ENCODE measurements at places on chromosomes 5 and 9. TPM values are rescaled to one million over a fixed set of nuclear protein-coding genes. Genes with fewer than 3 reads are reported as not detected.

DNA sequence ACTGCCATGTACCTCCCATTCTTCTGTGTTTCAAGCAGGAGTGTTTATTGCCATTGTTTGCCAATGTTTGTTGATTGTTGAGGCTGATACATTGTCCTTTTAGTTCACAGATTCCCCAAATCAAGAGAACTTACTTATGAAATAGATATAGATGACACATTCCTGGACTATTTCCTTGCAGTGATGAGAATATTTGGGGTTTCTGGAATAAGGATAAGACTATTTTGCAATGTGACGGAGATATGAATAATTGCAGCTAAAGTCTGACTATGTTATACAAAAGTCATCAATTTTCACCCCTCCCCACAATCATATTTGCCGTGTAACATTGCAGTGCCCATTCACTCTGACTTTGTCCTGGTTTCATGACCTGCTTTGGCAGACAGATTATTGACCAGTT, 460.8 kb downstream of the CDH10 start:
- DNase-seq: no peak

GRCh38 chr5:66993448-66993847, 203.2 kb downstream of the CD180 start:
- DNase-seq: no peak

DNA sequence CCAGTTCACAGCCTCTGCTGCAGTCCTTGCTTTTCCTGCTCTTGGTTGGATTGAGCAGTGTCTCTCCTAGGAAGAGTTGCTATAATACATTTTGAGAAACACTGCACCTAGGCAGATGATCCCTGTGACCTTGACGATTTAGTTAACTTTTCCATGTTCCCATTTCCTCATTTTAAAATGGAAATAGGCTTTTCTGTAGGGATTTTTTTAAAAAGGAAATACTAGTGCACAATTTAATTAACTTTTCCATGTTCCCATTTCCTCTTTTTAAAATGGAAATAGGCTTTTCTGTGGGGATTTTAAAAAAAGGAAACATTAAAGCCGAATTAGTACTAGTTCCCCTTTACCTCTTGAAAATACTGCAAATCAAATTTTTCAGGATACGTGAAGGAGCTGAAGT, 4.7 kb downstream of the ATP6V0E1 start:
- no peak for DNase-seq

GRCh38 chr5:126384985-126385384, 38.2 kb upstream of the GRAMD2B start:
- DNase-seq: no peak

DNA sequence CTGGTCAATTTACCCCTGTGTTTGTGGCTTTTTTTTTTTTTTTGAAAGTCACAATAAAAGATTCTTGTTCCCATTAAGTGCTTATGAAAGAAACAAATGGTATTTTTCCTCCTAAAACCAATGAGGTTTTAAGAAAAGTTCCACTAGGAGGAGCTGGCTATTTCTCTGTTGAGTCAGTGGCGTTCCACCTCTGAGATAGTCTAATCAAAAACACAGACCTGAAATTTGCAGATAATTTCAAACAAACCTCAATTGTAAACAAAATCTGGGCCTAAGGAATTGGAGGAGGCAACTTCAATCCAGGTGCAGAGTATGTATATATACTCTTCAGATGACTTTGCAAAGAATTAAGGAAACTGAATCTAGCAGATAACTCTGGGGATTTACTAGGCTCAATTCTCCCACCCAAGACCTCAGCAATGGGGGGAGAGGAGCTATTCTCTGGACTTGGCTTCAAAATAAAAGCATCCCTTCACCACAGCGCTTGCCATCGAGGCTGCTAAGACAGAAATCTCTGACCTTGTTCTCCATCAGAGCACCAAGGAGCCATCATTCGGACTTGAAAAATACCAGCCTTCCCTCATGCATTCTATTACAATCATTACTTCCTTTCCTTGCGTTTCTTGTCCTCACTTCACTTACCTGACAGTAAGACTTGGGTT, 52.4 kb downstream of the FANCC start:
- no peak for DNase-seq

- peak; percentile 26 for DNase-seq
Observed at GRCh38 chr5:60806591-60807243, 37.4 kb downstream of the ELOVL7 start.

DNA sequence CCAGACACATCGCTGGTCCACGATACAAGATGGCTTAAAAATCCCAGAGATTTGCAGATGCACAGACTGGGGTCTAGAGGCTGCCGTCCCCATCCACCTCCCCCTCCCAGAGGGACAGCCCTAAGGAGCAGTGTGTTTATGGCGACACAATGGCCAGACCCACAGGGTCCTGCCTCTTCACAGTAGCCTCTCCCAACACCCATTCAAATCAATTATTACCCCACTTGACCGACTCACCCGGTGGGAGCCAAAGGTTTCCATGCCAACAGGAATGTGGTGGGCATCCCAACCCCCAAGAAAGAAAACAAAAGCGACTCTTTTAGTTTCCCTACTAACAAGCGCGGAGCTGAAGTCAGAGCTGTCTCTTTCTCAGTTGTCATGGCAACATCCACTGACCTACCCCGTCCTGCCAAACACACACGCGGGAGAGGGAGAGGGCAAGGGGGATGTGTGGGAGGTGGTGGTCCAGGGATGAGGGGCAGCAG, 209.0 kb downstream of the TTLL11 start:
- DNase-seq: no peak

Gene PIK3R1
- 10.1 TPM for total RNA-seq

DNA sequence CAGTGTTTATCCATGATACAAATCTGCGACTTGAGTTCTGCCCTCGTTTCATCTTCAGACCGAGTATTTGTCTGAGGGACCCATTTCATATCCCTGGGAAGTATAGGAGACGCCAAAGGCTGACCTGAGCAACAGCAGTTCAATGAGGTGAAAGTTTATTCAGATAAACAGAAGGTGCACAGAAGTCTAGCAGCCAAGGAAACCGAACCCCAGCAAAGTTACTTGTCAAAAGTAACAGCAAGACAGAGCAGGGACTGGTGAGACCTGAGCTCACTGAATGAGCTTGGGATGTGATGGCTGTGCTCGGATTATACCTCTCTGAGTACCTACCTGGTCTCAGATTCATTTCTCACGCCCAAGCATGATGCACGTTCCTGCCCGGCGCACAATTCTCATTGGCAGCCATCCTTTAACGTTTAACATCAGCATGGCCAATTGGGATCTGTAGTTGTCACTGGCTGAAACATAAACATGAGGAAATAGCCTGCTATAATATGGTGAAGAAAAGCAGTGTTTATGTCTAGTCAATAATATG, 599 bp downstream of the LYRM7 start:
- DNase-seq: no peak

DNA sequence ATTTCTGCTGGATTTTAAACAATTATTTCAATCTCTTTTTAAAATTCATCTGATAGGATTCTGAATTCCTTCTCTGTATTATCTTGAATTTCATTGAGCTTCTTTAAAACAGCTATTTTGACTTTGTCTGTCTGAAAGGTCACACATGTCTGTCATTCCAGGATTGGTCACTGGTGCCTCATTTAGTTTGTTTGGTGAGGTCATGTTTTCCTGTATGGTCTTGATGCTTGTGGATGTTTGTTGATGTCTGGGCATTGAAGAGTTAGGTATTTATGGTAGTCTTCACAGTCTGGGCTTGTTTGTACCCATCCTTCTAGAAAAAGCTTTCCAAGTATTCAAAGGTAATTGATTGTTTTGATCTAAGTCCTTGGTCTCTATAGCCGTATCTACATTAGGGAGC, 39.1 kb downstream of the DENND4C start:
- DNase-seq: no peak

DNA sequence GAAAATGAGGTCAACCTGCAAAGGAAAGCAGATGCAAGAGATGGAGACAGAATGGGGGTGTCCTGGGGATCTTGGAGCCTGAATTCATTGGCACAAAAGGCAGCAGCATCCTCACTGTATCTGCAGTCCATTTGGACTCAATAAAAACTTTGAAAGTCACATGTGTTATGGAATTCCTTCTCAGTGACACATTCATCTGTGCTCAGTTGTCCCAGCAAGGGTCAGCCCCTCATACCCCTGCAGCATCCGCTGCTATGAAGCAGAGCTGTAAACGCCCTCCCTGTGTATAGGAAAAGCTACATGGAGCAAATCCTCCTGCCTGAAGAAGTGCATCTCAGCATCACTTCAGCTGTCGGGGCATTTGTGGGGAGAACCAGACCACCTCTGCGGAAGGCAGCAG, 14.5 kb upstream of the RARS1 start:
- DNase-seq: no peak

- no peak for DNase-seq
Observed at GRCh38 chr9:124267271-124267807, 9.6 kb downstream of the NEK6 start.

DNA sequence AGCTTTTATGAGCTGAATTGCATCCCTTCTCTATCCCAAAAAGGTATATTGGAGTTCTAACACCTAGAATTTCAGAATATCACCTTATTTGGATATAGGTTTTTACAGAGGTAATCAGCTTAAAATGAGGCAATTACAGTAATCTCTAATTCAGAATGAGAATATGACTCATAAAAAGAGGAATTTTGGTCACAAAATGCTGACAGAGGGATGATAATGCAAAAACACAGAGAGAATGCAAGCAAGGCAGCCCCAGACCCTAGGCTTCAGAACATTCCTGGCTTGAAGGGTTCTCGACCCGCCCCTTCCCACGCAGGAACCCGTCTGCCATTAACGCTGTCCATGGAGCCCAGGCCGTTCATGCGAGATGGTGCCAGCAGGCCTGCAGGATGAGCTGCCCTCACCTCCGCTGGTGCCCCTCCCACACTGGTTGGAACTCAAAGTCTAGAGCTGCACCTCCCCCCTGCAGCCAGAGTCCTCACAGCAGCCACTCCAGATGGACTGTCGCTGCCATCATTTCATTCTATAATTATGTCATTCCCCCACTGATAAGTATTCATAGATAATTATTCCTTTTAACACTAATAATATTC, 1173.4 kb upstream of the ACO1 start:
- peak; percentile 24 for DNase-seq

Gene FCN2
- not detected for total RNA-seq

Gene ROR2
- total RNA-seq: 19.8 TPM

DNA sequence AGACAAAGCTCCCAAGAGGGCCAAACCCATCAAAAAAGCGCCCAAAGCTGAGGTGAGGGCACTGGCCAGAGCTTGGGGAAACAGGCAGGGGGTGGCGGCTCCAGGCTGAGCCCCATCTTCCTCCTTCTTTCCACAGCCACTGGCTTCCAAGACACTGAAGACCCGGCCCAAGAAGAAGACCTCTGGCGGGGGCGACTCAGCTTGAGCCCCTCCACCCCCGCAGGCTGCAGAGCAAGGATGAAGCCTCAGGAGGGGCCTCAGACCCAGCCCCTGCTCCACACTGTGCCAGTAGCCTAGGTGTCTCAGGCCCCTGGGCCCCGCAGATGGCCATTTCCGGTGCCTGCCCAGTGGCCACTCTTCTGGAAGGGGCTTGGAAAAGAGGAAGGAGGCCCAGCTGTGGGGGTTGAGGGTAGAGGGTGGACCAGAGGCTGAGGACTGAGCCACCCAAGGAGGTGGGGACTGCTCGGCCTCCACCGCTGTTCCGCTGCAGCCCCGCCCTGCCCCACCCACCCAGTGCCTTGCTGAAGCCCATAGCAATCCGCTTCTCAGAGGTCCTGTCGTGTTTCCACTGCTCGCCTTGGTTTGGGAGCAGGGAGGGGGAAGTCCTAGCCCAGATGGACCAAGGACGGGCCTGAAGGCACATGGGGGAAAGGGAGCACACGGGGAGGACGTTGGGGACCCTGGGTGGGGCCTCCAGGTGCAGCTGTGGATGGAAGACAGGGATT, 6.9 kb downstream of the REEP2 start:
- no peak for DNase-seq

- DNase-seq: no peak
Observed at GRCh38 chr5:56426693-56427092, 193.6 kb upstream of the ANKRD55 start.

DNA sequence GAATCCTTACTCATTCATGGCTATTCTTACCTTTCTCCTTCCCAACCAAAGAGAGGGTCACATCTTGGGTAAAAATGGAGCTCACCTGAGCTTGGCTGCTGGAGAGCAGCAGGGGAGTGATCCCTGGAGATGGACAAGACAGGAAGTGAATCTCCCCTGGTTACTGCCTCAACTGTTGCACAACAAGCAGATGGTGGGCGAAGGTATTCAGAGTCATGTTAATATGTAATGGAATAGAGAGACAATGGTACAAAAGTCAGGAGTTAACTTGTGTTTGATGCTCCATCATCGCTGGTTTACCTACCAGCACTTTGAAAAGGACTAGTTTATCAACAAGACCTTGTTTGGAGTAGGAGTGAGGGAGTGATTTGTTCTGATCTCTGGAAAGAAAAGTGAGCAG, 13.0 kb upstream of the PLPP1 start:
- DNase-seq: no peak

DNA sequence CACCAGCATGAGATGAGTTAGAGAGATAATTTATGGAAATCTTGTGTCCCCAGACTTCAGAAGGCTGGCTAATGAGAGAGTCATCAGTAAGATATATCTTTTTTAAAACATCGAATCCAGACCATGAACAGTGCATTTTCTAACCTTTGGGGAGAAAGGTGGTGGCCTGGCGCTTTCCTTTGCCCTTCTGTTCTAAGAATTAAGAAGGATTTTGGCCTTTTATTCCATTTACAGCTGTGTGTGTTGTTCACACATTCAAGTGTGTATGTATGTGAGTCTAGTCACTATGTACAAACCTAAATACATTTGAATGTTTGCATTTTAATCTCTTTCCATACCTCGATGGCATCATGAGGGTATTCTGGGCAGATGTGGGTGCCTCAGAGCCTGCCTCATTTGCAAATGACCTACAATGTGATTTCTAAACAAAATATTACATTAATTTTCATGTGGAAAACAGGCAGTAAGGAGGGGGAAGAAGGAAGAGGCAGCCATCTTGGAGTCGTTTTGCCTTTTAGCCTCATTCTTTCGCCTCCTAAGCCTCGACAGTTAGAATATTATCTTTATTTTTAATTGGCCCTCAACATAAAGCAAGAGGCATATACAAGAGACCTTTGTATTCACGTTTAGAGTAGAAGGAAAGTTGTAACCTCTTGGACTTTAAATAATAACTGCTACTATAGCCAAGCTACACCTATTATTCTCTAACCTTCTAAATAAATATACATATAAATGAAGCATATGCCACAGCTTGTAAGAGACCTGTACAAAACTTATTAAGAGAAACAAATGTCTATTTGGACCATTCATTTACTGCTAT, 125.3 kb upstream of the TMEM161B start:
- no peak for DNase-seq

- no peak for DNase-seq
Observed at GRCh38 chr5:78905084-78905938, 79.8 kb downstream of the ARSB start.

DNA sequence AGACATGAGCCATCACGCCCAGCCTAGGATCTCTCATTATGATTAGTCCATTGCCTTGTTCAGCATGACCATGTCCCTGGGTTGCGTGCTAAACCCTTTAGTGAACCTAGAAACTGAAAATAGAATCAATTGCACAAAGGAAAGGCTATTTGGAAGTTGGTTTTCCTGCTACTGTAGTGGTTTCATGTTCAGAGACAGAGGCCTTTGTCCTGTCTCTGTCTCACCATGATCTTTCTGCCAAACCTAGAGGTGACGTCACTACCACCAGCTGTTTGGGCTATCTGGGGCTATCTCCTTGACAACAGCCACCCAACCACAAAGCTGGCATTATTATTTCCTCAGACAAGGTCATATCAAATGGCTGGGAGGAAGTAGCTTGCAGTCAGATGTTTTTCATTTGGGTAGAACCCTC, 4.0 kb upstream of the CDK5RAP2 start:
- no peak for DNase-seq

Gene KLF9
- total RNA-seq: 0.82 TPM

Gene CCDC112
- total RNA-seq: 10.8 TPM

- peak; percentile 68 for DNase-seq
Observed at GRCh38 chr9:125889476-125890419, 142.6 kb downstream of the PBX3 start.

- DNase-seq: no peak
Observed at GRCh38 chr5:123514615-123515355, 2.8 kb downstream of the CSNK1G3 start.
